ENCODE measurements at places on chromosomes 3 and 15. TPM values are rescaled to one million over a fixed set of nuclear protein-coding genes. Genes with fewer than 3 reads are reported as not detected.

Gene TM4SF1
- total RNA-seq: 1,181 TPM

Gene CORO2B
- total RNA-seq: 1.3 TPM

DNA sequence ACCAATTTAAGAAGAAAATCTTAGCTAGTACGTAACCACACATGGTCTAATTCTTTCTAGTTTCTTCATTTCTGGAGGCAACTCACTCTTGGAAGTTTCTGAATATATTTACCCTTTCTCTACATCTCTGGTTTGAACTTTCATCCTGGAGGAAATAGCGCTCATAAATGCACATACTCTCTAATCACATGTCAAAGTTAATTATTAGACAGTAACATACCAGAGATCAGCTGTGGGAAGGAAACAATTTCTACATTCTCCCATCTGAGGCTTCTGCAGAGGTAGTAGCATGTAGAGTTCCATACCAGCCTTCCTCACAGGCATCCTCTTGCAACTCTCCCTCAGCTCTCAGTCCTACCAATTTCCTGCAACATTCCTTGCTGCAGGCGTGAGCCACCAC is 132.5 kb downstream of the RBPMS2 start:
- no peak for DNase-seq

GRCh38 chr3:143090976-143091837 is 28.4 kb upstream of the CHST2 start:
- DNase-seq: no peak

DNA sequence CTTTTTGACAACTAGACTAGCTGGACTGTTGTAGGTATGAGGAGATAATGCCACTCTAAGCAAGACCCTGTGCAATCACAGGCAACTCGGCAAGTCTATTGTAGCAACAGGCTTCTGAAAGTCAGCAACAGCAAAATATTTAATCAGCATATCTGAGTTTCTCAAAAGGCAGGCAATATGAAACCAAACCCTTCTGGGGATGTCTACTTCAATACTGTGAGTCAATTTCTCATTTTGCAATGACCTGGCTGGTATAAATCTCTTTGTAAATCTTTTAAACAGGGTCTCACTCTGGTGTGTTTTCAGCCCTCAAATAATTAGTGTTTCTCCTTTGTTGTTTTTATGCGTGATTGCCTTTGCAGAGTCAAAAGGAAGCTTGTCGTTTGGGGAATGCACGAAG is 1044.5 kb downstream of the NTRK3 start:
- DNase-seq: no peak

GRCh38 chr15:62994439-62994838 is 48.1 kb upstream of the TPM1 start:
- no peak for DNase-seq

GRCh38 chr3:13307041-13307440 is 113.1 kb downstream of the NUP210 start:
- DNase-seq: no peak

GRCh38 chr3:184503647-184504046 is 57.9 kb upstream of the EPHB3 start:
- DNase-seq: no peak

- DNase-seq: no peak
These were observed 73.1 kb upstream of the PIAS1 start for GRCh38 chr15:67980773-67981685.
